ENCODE measurements at places on chromosomes 16 and 17.

- DNase-seq = no peak
These were observed 4.9 kb downstream of the CDH11 start for GRCh38 chr16:65116818-65117430.

DNA sequence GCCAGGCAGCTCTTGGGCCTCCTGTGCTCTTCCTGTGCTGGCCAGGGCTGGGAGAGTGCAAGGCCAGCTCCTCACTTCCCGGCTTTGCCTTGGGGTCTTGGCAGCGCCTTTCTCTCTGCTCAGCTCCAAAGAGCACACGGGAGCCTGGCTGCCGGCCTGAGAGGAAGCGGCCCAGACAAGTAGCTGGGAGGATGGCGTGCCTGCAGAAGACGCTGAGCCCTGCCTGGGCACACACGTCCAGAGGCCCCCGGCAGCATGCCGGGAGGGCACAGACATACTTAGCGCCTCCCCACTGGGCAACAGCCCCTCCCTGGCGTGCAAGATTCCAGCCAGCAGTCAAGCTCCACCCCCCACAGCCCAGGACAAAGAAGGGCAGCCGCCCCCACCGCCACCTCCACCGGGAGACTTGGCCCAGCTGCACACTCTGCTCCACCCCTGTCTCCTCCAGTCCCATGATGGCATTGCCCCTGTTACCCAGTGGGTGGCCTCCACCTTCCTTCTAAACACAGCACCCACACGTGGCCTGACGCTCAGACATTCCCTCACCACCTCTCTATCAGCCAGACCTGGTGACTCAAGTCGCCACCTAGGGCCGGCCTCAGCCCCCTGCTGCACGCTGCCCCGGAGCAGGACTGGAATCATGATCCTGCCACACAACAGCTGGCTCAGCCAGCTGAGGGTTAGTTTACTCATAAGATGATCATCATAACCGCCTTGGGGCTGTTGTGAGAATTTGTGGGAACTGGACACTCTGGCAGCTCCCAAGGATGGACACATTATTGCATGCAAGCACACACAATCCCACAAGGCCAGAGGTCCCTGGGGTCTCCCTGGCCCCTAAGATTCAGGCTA lies 12.4 kb downstream of the SGCA start:
- peak; percentile 92 for DNase-seq

DNA sequence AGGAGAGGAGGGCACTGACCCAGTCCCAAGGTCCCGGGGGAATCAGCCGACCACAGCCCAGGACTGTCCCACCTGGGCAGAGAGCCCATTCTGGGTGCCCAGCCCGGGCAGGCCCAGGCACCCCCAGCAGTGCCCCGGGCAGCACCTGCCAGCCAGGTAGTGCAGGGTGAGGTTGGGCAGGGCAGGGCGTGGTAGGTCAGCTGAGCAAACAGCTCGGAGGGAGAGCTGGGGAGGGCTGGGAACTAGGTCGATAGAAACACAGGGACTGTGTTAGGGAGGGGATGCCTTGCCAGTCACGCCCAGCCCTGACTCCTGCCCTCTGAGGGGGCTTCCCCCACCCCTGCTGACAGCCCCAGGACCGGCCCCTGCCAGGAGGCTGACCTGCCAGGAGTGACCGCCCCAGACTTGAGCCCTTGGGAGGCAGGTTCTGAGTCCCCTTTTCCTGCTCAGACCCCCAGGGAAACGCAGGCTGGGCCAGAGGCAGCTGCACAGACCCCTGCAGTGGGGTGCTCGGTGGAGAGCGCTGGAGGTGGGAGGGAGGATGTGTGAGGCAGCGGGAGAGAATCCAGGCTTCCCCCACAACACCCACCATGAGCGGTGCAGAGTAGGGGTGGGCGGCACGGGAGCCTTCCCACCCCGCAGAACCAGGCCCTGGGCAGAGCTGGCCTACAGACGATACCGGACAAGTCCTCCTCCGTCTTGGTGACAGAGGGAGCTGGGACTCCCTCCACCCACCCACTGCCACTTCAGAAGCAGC lies 4.7 kb downstream of the HS3ST6 start:
- DNase-seq = no peak

- DNase-seq = no peak
These were observed 488 bp downstream of the TMEM100 start for GRCh38 chr17:55722016-55722736.

DNA sequence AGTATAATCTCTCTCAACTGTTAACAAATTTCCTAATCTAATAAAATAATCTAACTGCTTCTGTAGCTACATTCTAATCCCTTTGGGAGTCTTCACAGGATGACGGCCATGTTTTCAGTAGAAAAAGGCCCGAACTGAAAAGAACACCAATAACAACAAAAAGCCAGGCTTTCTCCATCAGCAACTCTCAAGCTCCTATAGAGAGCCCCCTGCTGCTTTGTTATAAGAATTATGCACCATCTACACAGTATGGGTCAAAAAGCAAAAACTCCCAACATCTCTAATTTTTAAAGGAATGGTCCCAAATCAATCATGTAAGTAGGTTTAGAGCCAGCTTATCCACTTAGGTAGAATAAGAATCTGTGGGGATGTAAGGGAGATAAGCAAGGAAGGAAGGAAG lies 163.6 kb upstream of the C17orf78 start:
- DNase-seq = no peak

GRCh38 chr17:55743103-55743679 lies 7.7 kb upstream of the PCTP start:
- no peak for DNase-seq

- peak; percentile 86 for DNase-seq
These were observed 33.4 kb upstream of the CLEC18A start for GRCh38 chr16:69917739-69918138.

GRCh38 chr17:58236394-58236793 lies 2.0 kb upstream of the LPO start:
- no peak for DNase-seq

DNA sequence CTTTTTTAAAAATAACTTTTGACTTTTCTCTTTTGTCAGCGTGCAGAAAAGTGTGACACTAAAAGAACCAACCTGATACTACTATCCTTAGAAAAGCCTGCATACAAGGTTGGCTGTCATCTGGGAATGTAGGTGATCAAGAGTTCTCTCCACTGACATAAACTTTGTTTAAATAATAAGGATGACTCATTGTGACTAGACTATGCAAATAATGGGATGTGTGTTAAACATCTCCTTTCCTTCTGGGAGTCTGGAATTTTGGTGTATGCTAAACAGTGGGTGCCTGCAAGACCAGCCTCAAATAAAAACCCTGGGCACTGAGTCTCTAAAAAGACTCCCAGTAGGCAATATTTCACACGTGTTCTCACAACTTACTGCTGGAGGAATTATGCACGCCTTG lies 373.4 kb downstream of the CNTNAP4 start:
- DNase-seq = no peak

DNA sequence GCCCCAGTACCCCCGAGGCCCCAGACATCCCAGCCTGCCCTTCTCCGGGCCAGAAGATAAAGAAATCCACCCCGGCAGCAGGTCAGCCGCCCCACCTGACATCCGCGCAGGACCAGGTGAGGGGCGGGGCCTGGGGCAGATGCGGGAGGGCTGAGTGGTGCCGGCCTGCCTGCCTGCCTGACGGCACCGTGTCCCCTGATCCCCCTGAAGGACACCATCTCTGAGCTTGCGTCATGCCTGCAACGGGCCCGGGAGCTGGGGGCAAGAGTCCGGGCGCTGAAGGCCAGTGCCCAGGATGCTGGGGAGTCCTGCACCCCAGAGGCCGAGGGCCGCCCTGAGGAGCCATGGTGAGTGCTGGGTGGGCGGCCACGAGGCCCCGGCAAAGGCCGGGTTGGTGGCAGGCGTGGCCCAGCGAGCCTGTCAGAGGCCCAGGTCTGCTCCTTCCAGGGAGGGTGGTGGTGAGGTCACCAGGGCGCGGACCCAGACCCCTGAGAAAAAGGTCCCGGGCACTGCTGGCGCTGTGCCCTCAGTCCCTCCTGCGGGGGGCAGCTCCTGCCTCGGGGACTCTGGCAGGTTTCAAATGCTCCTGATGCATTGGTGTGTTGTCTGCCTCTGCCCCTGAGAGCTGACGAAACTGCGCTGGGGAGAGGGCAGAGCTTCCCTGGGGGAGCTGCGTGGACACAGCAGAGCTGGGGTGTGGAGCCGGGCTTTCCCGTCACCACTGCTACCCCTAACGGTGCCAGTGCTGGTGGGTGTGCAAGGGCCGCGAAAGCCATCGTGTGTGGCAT lies 1.2 kb downstream of the CDT1 start:
- no peak for DNase-seq

GRCh38 chr17:10186771-10187410 lies 11.5 kb downstream of the GAS7 start:
- no peak for DNase-seq

- DNase-seq = no peak
These were observed 1.7 kb upstream of the MAZ start for GRCh38 chr16:29804455-29805231.

- DNase-seq = no peak
These were observed 138.6 kb downstream of the MAP2K6 start for GRCh38 chr17:69552986-69553667.

DNA sequence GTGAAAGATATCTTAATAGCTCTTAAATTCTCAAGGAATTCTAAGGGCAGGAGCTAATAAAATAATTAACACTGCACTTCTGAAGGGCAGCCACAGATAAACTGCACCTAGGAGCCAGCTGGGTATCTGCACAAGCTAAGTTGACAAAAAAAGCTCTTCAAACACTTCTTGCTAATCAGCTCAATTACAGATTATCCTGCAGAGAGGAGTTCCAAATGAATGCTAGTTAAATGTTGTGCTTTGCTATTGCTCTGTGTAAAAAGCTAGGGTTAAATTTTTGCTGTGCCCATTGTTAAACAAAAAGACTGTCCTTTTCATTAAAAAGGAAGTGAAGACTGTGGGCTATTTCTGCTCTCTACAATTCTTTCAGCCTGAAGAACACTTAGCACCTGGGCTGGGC lies 158.5 kb upstream of the SHISA6 start:
- DNase-seq = no peak

DNA sequence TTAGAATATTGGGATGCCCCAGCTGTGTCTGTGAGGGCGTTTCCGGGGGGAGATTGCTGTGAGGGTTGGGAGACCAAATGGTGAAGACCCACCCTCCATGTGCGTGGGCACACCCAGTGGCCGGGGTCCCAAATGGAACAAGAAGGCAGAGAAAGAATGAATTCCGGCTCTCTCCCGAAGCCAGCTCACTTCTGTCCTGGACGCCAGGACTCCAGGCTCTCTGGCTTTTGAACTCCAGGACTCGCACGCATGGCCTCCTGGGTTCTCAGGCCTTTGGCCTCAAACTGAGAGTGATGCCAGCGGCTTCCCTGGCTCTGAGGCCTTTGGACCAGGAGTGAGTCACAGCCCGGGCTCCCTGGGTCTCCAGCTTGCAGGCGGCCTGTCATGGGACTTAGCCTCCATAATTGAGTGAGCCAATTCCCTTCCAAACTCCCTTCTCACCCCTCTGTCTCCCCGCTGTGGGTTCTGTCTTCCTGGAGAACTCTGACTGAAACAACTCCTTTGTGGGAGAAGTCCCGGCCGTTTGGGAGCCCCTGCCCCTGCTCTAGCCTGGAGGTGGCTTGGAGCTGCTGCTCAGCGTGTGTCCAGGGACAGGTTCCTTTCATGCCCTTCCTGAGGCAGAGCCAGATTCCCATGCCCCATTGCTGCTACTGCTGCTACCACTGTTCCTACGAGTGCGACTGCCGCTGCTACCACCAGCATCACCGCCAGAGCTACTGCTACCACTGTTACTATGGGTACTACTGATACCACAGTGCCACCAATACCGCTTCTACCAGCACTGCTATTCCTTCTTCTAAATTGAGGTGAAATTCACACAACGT lies 49.8 kb upstream of the CBX4 start:
- no peak for DNase-seq

DNA sequence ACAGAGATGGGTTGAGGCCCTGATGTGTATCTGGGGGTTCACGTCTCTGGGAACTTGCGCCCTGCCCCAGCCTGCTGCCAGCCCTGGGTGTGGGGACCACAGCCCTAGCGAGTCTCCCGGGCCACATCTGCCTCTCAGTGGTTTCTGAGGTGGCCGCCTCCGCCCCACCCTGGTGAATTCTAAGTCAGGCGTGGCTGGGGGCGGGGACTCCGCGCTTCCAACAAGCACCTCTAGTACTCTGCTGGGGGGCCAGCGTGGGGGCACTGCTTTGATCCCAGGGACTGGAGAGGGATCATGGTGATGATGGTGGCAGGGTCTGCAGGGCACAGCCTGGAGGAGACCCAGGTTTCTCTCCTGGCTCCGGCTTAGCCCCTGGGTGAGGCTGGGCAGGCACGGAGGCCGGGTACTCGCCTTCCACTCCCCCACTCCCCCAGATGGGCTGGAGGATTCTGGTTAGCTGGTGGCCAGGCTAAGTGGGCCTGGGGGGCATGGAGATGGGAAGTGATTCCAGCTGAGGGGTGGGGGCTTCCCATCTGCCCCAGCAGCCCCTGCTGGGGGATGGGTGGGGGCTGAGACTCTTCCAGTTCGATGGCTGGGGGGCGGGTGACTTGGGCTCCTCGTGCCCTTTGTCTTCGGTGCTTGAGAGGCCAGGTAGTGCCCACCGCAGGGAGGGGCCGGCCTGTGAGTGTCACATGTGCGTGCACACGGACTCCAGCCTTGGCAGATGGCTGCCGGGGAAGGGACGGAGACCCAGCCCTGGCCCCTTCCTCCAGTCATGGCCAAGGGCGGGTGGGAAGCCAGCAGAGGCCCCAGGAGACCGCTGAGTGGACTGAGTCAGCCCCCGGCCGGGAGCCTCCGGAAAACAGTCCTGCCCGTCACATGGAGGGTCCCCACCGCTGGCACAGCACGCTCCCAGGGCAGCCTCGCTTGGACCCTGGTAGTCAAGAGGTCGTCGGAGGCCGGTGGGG lies 3.9 kb downstream of the GLIS2 start:
- DNase-seq = no peak

DNA sequence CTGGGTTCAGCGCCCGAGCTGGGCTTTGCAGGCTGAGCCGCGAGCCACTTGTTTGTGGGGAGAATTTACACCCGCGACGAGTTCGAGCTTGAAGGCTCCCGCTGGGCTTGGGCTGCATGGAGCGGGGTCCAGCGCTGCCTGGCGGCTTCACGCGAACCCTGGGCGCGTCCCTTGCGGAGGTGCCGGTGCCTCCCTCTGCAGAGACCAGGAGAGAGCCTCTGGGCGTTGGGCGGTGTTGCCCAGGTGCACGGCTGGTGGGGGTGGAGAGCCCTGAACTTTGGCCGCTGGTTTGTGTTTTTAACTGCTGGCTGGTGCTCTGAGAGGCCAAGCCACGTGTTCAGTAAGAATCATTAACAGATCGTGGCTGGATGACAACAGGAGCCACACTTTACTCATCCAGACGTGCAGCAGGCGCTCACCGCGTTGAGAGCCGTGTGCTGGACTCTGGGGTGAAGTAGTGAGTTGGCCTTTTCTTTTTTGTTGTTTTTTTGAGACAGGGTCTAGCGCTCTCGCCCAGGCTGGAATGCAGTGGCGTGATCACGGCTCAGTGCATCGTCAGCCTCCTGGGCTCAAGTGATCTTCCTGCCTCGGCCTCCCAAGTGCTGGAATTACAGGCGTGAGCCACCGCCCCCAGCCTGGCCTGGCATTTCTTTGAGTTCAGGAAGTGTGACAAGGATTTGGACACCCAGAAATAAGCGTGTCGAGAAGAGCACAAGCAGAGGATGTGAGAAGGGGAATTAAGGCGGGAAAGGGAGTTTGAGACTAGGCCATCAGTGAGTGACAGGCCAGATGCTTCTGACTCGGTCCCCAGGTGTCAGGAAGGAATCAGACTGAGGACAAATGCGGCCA lies 827 bp downstream of the CDK10 start:
- no peak for DNase-seq

GRCh38 chr17:21291357-21291756 lies 6.8 kb downstream of the MAP2K3 start:
- DNase-seq = no peak

- no peak for DNase-seq
These were observed 226.7 kb upstream of the MYOCD start for GRCh38 chr17:12438813-12439586.

Data from AG04450 (cell line).